Urinary bladder (tissue), 4 donors: ENCODE measurements at places on chromosomes 3 and 15. TPM values are rescaled to one million over a fixed set of nuclear protein-coding genes. Genes with fewer than 3 reads are reported as not detected.

DNA sequence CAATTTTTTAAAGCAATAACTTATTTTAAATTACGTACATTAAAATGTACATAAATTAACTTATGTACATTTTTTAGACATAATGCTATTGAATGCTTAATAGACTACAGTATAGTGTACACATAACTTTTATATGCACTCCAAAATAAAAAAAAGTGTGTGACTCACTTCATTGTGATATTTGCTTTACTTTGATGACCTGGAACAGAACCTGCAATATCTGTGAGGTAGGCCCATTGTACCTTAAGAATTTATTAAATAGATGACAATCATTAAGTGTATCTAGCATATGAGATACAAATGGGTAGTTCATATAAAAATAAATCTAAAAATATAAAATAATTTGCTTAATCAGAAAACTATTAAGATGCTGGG lies 276.7 kb downstream of the NFKBIZ start:
- DNase-seq: no peak

The HDC gene
- polyA plus RNA-seq: 5.4 TPM

DNA sequence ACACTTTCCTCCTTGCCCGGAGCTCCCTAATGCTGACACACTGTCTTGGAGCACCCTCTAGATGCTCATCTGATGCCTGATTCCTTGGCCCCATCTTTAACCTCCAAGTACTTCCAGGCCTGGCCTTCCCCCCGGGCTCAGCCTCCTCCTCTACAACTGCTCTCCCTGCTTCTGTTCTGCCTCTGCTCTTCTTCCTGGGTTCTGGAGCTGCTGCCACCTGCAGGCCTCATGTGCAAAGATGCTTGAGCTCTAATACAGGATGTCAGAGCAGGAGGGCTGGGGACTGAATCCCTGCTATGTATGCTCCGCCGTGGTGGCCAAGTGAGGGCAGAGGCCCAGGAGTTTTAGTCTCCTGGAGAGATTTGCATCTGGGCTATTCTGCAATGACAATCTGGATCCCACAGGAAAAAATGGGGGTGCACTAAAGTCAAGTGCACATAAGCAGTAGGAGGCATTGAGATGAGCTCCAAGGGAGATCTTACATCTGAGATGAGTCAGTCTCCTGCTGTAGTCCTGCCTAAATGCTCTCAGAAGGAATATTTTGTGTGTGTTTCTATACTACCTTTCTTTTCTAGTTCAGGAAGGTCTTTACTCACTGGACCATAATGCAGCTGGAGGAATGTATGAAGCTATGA lies 296.3 kb downstream of the UACA start:
- DNase-seq: no peak

GRCh38 chr3:110243081-110243480 lies 828.5 kb upstream of the NECTIN3 start:
- DNase-seq: no peak

The INSYN1 gene
- 12.2 TPM for polyA plus RNA-seq

The TMEM115 gene
- 49.8 TPM for polyA plus RNA-seq

DNA sequence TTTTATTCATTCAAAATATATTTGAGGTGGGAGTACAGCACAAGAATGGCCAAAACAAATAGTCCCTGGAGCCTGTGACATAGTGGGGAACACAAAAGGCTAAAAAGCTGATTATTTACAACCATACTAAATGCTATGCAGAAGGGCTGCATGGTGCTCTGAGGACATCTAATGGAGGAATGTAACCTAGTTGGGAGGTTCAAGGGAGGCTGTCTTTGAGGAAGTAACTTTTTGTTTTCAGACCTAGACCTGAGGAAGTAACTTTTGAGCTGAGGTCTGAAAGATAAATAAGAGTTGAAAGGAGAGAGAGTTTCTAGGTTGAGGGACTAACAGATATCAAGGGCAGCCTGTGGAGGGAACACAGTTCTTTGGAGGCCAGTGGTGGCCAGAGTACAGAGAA lies 34.8 kb upstream of the RASA2 start:
- no peak for DNase-seq

The P3H2 gene
- polyA plus RNA-seq: 9.8 TPM

DNA sequence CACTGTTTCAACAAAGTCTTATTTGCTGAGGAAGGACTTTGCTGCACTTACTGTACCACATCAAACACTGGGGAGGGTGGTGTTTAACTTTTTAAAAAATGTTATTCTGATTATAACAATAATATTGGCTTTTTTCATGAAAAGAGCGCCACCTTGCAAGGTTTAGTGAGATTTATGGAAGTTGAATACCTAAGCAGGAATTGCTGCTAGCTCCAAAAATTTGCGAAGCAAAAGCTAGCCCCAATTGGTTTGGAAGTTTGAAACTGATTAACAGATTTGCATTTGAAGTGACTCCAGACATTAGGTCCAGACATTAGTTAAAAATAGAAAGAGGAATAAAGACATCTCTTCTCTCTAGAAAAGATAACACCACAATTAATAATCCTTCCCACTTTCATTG lies 6.7 kb downstream of the ZIC1 start:
- DNase-seq: no peak

DNA sequence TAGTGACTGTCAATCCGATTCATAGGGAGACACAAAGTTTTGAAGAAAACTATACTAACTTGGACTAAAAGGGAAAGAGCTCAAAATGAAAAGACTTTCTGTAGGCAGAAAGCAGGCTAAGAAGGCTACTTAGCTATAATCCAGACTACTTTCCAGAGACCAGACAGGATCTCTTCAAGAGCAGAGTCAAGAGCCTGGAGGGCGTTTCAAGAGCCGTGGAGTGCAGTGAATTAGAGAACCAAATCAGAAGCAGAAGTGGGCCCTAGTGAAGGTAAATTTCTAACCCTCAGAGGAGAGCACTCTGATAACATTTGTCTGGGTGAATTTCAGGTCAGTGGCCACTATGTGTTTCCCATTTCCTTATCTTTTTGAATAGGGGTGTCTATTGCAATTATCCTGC lies 76.4 kb downstream of the CGGBP1 start:
- no peak for DNase-seq

The PRTG gene
- polyA plus RNA-seq: 0.68 TPM

- DNase-seq: no peak
These were observed 90.6 kb downstream of the IQSEC1 start for GRCh38 chr3:12982619-12983101.

GRCh38 chr3:184656829-184657681 lies 54.8 kb downstream of the MAGEF1 start:
- DNase-seq: no peak

DNA sequence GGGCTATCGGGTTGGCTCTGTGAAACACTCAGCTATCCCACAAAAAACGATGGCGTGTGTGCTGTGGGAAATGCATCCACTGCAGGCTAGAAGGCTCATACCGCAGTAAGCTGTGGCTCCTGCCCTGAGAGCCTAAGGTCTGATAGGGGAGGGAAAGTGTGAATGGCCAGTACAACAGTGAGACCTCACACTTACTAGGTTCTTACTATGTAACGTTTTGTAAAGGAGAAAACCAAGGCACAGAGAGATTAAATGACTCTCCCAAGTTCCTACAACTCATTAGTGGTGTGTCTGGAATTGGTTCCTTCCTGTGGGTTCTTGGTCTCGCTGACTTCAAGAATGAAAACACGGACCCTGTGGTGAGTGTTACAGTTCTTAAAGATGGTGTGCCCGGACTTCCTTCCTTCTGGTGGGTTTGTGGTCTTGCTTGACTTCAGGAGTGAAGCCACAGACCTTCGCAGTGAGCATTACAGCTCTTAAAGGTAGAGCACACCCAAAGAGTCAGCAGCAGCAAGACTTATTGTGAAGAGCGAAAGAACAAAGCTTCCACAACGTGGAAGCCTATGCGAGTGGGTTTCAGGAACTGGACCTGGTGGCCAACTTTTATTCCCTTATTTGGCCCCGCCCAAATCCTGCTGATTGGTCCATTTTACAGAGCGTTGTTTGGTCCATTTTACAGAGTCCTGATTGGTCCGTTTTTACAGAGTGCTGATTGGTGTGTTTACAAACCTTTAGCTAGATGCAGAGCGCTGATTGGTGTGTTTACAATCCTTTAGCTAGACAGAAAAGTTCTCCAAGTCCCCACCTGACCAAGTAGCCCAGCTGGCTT lies 161.7 kb downstream of the POLR2M start:
- no peak for DNase-seq

The ATP10A gene
- polyA plus RNA-seq: 5.0 TPM

DNA sequence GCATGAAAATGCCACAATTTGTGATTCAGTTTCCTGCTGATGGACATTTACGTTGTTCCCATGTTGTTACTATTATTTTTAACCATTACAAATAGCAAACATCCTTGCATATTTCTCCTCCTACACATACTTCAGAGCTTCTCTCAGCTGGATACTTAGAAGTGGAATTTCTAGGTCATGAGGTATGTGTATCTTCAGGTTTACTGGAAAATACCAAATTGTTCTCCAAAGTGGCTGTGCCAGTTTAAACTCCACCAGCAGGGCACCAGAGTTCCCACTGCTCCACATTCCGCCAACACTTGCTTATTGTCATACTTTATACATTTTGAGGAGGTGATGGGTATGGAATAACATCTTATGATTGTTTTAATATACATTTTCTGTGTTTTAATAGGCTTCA lies 45.7 kb downstream of the PRR23E start:
- DNase-seq: no peak

The PIGZ gene
- polyA plus RNA-seq: 10.8 TPM

- no peak for DNase-seq
These were observed 35.8 kb upstream of the THRB start for GRCh38 chr3:24530471-24530870.

GRCh38 chr3:23439080-23439479 lies 236.0 kb downstream of the UBE2E2 start:
- no peak for DNase-seq

The RABL3 gene
- polyA plus RNA-seq: 18.2 TPM

DNA sequence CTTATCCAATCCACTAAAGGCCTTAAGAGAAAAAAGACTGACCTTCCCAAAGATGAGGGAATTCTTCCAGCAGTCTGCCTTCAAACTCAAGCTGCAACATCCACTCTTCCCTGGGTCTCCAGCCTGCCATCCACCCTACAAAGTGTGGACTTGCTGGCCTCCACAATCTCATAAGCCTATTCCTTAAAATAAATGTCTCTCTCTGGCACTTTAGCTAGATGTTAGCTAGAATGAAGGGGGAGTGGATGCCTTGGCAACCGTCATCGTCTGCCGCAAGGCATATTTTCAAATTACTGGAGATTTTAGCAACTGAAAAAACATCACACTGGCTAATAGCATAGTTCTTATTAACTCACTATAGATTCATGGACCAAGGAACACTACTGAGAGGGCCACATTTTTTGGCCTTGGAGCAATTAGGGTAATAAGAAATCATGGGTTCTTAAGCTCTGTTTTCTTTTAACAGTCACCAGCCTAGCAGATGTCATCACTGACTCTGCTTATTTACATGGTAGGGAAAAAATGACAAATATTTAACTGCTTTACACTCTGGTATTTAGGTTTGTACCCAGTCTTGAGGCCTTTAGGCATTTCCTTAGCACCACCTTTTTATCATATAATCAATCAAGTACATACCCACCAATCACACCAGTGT lies 245.3 kb downstream of the MYRIP start:
- DNase-seq: no peak

DNA sequence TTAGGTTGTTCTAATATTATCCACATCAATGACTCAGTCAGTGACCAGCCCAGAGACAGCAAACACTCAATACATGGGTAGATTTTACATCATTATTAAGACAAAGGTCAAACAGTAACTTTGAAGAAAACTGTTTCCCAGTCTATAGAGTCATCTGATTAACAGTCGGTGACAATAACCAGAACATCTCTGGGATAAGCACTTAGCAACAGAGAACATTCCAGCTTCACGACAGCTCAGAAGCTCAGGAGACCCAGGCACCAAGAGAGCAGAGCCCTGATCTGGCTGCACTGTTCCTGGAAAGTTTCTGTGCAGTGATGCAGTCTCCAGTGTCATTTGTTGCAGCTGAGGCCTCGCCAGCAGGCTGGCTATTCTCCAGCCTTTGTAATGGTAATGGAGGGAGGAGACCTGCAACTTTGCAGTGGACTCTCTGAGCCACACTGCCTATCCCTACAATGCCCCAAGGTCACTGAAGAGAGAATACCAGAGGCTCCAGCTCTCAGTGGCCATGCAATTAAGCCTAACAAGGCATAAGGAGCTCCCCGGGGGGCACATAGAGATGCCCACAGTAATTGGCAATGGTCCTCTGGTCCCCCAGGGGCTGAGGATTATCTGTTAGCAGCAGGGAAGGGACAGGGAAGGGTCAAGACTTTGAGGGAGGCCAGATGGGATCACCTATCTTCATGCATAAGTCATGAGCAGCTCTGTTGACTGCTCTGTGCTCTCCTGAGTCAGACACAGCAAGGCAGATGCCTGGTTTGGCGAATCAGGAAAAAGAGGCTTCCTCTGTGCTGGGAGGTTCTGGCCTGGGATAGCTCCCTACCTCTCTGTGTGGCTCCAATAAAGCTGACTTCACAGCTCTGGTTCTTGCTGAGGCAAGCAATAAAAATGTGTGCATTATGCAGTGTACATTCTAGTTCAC lies 163.6 kb downstream of the CTNNB1 start:
- DNase-seq: no peak

GRCh38 chr3:46383951-46384330 lies 13.2 kb downstream of the CCR5 start:
- no peak for DNase-seq

DNA sequence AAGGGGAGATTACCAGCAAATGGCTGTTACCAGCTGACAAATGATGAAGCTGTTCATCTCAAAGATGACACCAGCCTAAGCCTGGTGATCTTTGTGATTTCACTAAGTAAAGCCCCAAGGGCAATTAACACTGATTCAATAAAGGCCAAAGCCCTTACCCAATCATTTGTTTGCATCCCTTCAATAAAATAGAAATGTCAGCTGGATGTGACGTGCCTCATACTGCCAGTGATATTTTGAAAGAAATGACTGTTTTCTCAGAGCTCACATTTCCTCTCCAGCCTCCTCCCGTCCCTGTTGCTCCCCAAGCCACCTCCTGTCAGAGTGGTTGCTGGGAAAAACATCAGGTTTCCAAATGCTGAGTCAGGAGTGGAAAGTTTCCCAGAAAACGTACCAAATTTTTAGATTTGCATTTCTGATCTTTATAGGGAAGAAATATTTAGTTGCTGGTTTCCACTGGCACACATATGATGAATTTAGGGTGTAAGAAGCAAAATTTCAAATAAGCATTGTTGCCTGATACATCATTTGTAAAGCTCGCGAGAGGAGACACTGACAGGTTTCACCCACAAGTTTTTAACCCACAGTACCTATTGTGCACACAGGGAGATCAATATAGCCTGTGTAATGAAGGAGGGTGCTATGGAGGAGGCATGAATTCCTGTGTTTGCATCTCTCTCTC lies 21.0 kb downstream of the C2CD4A start:
- DNase-seq: no peak

The OCA2 gene
- 0.30 TPM for polyA plus RNA-seq

The ENTPD3 gene
- 4.1 TPM for polyA plus RNA-seq

The SAMD7 gene
- not detected for polyA plus RNA-seq

GRCh38 chr15:66957431-66957720 lies 108.0 kb upstream of the SMAD3 start:
- DNase-seq: no peak
